ENCODE measurements at places on chromosomes 7 and 10. TPM values are rescaled to one million over a fixed set of nuclear protein-coding genes. Genes with fewer than 3 reads are reported as not detected.

Gene PDLIM1
- 0.53 TPM for total RNA-seq

Gene SH2B2
- total RNA-seq: 2.7 TPM

Gene ECHDC3
- total RNA-seq: 3.8 TPM

Gene CALCR
- not detected for total RNA-seq

Gene TMEM176A
- not detected for total RNA-seq

Gene ATRNL1
- total RNA-seq: 0.21 TPM

Gene IKZF1
- 260 TPM for total RNA-seq

DNA sequence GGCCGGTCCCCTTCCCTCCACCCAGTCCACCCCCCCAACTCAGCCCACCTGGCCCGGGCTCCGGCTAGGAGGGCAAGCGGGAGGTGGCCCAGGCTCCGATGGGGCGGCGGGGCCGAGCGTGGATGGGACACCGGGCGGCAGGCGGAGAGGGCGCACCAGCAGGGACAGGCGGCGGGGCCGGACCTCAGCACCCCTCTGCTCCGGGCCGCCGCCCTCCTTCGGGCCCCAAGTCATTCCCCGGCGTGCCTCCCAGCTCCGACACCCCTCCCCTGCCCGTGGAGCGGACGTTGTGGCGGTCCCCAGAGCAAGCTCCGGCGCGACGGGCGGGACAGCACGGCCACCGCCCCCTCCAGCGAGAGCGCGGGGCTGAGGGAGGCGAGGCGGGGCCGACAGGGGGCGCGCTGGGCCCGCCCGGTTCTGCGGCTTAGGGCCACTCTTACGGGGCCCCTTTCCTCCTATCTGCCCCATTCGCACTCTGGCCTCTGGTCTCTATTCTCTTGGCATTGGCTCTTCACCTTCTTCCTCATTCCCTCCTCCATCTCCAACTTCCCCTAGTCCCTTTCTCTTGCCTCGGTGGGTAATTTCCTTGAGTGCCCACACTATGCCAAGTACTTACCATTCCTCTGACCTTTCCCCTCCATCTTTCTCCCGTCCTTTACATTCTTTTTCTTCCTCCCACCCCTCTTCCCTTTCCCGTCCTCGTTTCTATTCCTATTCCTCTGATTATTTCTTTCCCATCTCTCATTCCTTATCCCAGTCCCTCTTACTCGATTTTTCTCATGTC is 701 bp upstream of the GBX1 start:
- no peak overlapping the region for H3K27ac ChIP-seq
- H3K27me3 ChIP-seq: peaks cover 41% of the 10 kb centered on the region
- H3K4me1 ChIP-seq: peaks cover 9% of the 10 kb centered on the region
- no peaks in the 10 kb centered on the region for H3K36me3 ChIP-seq

DNA sequence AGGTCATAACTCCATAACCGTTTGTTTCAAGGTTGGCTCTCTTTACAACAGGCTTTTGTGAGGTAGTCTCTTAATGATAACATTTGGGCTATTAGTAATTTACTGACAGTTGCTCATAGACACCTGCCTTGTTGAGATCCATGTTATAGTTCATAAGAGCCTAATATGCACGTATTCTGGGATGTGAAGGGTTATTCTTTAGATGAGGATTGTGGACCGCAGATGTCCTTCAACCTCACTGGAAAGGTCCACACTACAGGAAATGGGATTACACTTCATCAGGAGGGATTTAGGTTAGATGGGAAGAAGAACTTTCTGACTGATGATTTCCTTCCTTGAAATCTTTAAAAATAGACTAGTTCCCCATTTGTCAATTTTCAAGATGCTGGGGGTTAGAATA is 62.8 kb downstream of the SAMD9 start:
- no peak overlapping the region for H3K27ac ChIP-seq
- peaks cover 13% of the 10 kb centered on the region for H3K27me3 ChIP-seq
- no peaks in the 10 kb centered on the region for H3K36me3 ChIP-seq
- no peak for DNase-seq
- H3K4me1 ChIP-seq: peaks cover 8% of the 10 kb centered on the region
- no peak overlapping the region for H3K4me3 ChIP-seq

GRCh38 chr7:66182920-66183319 is 22.2 kb upstream of the TPST1 start:
- H3K27me3 ChIP-seq: no peaks in the 10 kb centered on the region
- DNase-seq: no peak

DNA sequence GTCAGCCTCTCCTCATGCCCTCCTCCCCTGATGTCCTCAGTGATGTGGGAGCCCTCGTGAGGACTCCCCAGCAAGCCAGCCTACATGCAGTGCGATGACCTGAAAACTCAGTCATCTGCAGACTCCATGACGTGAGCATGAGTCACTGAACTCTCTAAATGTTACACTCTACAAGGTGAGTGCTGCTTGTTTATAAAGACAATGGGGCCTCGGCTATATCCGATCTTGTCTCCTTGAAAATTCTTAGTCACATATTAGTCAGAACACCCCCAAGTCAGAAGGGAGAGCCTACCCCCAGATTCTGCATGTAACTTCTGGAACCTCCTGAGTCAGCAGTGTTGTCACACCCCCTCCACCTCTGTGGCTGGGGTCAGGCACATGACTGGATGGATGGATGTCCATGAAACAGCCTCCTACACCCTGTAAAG is 673.8 kb downstream of the INHBA start:
- no peak overlapping the region for H3K4me3 ChIP-seq
- H3K27me3 ChIP-seq: no peaks in the 10 kb centered on the region
- no peak overlapping the region for H3K27ac ChIP-seq
- peak; percentile 36 for DNase-seq
- no peaks in the 10 kb centered on the region for H3K36me3 ChIP-seq

- H3K27ac ChIP-seq: no peak overlapping the region
- DNase-seq: peak; percentile 85
- no peaks in the 10 kb centered on the region for H3K36me3 ChIP-seq
- peaks cover 2% of the 10 kb centered on the region for H3K4me1 ChIP-seq
- H3K27me3 ChIP-seq: no peaks in the 10 kb centered on the region
Observed at GRCh38 chr10:86585037-86585929, 63.7 kb upstream of the WAPL start.

- no peak overlapping the region for H3K4me3 ChIP-seq
- H3K27ac ChIP-seq: no peak overlapping the region
- H3K27me3 ChIP-seq: no peaks in the 10 kb centered on the region
Observed at GRCh38 chr10:72616716-72617115, 9.2 kb downstream of the MICU1 start.

DNA sequence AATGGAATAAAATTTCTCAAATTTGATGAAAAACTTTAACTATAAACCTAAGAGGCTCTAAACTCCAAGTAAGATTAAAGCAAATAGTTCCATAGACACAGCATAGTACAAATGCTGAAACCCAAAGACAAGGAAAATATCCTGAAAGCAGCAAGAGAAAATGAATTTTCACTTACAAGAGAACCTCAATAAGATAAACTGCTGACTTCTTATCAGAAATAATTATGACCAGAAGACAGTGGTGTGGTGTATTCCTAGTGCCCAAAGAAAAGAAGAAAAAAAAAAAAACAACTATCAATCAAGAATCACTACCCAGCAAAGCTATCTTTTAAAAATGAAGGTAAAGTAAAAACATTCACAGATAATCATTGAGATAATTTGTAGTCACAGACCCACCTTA is 106.3 kb downstream of the DYNC1I1 start:
- no peak overlapping the region for H3K4me3 ChIP-seq
- no peaks in the 10 kb centered on the region for H3K36me3 ChIP-seq
- peaks cover 14% of the 10 kb centered on the region for H3K27me3 ChIP-seq
- H3K4me1 ChIP-seq: no peaks in the 10 kb centered on the region
- H3K27ac ChIP-seq: no peak overlapping the region

All from activated CD4-positive, alpha-beta T cell treated with anti-CD3 and anti-CD28 coated beads for 36 hours (primary cell).